Thoracic aorta (tissue), 2 donors: ENCODE measurements at places on chromosomes 3 and 15. TPM values are rescaled to one million over a fixed set of nuclear protein-coding genes. Genes with fewer than 3 reads are reported as not detected.

Gene SPG11
- 68.1 TPM for total RNA-seq

DNA sequence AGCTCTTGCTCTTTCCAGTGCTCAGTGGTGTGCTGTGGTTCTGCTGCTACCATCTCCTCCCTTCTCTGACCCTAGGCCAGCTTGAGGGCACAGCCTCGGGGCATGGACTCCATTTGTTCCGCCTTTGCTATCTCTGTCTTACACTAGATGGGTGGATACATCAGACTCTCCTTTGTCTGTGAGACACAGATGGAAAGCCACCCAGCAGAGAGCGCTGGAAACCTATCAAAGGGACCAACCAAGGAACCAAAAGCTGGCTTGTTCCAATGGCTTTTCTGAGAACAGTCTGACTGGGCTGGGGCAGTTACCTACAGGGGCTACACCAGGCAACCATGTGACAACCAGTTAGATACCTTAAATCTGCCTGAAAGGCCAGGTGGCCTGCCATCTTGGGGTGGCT lies 63.8 kb downstream of the NPTN start:
- DNase-seq: no peak

DNA sequence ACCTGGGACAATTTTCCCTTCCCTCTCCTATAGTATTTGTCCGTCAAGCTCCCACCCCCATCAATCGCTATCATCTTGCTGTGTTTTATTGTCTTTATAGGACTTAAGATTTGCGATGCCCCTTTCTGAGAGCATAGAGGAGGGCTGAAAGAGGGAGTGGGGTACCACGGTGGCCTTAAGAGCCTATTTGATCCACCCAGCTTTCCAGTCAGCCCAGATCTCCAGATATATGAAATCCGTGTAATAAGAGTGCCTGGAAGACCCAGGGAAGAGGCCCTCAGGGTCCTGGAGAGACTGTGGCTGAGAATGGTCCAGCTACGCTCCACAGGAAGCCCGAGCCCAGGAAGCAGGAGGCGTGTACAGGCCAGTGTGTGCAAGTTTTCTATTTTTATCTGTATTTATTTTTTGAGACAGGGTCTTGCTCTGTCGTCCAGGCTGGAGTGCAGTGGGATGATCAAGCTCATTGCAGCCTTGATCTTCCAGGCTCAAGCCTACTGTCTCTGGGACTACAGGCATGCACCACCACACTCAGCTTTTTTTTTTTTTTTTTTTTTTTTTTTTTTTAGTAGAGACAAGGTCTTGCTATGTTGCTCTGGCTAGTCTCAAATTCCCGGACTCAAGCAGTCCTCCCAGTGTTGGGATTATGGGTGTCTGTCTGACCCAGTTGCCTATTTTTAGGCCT lies 964 bp upstream of the NCKIPSD start:
- DNase-seq: no peak

Gene MRPL47
- 22.1 TPM for total RNA-seq

Gene C3orf85
- total RNA-seq: not detected

DNA sequence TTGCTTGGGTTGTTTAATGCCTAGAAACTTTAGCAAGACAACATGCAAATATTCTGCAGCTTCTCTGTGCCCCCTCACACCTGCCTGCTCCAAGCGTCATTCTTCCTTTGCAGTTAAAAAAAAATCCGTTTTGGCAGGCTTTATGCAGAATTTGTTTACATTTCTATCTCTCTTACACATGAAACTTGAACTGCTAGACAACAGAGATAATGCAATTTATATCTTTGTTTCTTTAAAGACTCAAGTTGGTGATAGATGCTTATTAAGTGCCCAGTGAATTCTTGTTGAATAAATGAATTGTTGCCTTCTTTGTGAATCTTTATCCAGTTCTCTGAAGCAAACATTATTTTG lies 53.2 kb downstream of the CHST2 start:
- no peak for DNase-seq

GRCh38 chr3:111069974-111070771 lies 1.4 kb upstream of the NECTIN3 start:
- no peak for DNase-seq

DNA sequence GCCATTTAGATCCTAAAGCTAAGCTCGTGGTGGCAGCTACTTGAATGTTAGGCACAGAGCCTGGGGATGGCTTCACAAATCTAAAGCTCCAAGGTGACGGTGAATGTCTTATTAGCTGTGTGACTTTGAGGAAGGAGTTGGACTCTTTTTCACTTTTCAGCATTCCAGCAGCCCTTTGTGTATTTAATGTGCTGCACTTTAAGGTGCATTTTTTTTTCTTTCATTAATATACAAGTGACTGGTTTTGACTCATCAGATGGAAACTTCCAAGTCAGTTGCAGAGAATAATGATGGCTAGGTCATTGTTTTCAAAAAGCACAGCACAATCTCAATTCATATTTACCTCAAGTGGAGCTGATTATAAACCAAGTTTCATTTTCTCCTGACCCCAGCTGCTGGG lies 55.8 kb downstream of the TMED3 start:
- no peak for DNase-seq

DNA sequence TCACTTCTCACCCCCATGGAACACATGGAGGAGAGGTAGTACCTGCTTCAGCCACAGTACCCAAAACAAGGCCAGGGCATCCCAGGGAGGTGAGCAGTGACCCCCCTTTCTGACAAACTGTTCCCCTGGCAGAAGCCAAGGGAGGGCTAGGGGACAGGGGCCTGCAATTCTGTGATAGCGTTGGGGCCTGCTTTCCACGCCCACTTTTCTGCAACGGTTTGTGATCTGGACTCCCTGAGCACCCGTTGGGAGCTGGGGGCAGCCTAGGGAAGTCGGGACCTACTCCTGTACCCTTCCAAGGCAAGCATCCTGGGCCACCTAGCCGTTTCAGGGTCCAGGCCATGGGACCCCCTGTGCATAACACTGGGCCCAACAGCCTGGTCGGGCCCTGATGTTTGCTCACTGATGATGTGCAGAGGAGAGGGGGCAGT lies 996 bp upstream of the DNAJA4 start:
- DNase-seq: no peak

Gene IMPG2
- 0.21 TPM for total RNA-seq

DNA sequence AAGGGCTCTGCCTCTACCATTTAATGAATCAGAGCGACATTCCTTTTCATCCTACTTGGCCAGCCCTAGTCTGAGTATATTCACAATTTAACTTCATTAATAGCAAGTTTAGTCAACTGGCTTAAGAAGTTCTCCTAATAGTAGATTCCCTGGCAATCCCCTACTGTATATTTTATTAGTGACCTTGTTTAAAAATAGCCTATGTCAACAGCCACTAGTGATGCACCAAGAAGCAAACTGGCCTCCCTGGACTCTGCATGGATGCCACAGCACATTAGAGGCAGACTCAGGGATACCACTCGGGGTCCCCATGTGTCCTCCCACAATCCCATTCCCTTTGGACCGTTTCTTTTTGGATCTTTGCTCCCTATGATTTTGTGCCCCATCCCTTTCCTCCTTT lies 83.6 kb downstream of the THSD4 start:
- DNase-seq: no peak
